NCI-H748 treated with DMSO at 0.1 percent for 48 hours (cell line): ENCODE measurements at places on chromosomes 13 and 19.

DNA sequence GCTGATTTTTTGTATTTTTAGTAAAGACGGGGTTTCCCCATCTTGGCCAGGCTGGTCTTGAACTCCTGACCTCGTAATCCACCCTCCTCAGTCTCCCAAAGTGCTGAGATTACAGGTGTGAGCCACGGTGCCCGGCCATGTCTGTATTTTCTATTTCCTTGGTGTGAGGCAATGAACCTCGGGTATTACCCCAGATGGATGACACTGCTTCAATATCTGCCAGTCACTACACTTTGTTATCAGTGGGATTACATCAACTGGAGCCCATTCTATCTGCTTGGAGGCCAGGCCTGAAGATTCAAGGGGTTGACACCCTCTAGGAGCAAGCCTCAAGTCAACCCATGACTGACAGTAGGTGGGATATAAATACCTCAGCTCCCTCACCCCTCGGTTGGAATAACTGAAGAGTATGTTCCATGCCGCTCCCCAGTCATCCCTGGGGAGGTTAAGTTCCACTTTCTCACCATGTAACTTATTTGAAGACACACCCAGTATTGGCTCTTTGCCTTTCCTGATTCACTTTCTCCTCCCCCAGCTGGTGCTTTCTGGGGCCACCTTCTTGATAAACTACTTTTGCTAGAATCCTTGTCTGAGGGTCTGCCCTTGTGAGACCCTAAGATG lies 992 bp upstream of the ADGRE1 start:
- no peak for DNase-seq

DNA sequence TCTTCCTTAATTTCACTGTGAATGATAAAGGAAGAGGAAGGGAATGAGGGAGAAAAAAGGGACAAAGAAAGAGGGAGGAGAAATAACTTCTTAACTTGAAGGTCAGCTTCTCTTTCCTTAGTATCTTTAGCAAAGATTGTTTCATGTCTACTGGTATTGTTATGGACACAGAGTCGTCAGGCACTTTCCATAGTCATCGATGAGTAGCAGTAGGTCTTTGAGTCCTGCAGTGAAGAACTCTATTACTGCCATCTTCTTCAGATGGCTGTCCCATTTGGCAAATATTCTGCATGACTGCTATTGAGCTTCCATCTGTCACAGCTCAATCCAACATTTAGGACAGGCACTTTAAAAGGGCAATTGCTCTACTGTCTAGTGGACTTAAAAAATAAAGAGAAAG lies 2463.1 kb downstream of the PCDH9 start:
- no peak for DNase-seq

DNA sequence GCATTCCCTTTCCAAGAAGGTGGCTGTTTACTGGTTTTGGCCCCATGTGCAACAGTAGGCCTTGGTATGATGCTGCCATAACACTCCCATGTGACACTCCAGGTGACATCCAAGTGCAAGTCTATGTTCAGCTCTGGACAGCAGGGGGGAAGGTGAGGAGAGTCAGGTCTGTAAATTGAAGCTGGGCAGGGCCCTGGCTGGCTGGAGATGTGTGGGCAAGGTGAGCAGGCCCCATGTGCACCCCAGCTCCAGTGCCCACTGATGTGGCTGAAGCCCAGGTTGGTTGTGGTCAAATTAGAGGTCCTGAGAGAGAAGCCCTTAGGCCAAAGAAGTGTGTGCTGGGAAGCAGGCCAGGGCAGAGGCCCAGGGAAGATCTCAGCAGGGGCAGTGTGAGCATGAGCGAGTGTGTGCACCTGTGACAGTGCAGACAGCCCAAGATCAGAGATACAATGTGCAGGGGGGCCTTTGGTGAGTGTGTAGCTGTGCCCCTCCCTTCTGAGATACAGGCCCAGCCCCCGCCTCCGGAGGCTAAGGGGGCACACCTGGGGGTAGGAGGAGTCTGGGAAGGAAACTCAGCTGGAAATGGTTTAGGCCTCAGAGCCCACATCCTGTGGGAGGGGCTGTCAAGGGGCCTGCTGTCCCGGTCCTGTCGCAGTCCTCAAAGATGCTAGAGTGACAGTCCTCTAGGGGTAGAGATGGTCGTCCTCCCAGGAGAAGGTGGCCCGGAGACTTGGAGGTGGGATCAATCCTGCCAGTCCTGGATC lies 18.6 kb downstream of the DEDD2 start:
- DNase-seq = no peak

- DNase-seq = no peak
Measured at GRCh38 chr19:23470873-23471545, 75.7 kb upstream of the ZNF91 start.

DNA sequence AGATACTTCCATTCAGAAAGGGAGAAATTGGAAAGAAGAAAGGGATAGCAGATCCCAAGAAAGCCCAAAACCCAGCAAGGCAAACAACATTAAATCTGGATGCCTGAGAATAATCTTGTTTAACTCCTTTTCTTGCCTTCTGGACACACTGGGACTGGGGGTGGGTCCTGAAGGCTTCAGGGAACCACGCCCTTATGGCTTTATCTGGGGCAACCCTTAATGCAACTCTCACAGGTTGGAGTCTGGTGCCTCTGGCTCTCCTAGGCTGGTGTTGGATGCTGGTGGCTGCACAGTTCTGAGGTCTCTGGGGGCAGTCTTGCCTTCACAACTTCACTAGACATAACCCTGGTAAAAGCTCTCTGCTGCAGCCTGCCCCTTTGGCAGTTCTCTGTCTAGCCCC lies 27.9 kb downstream of the PAN3 start:
- no peak for DNase-seq
